ENCODE measurements at places on chromosomes 11 and 22. TPM values are rescaled to one million over a fixed set of nuclear protein-coding genes. Genes with fewer than 3 reads are reported as not detected.

CDC42EP1 gene
- 30.4 TPM for total RNA-seq

ZNRF3 gene
- 23.1 TPM for total RNA-seq

POTEH gene
- total RNA-seq, result not detected

UCP3 gene
- 2.4 TPM for total RNA-seq

PEX16 gene
- 26.7 TPM for total RNA-seq

ROBO4 gene
- not detected for total RNA-seq

MACROD1 gene
- 22.3 TPM for total RNA-seq

SHANK2 gene
- total RNA-seq, result 49.4 TPM

APOBEC3A gene
- total RNA-seq, result 0.67 TPM

CARD10 gene
- 9.9 TPM for total RNA-seq

OR8B12 gene
- total RNA-seq, result not detected

GRM5 gene
- total RNA-seq, result 0.17 TPM

GRCh38 chr11:9008661-9009060 is 4.9 kb upstream of the NRIP3 start:
- DNase-seq, result no peak

- DNase-seq, result no peak
These were observed 112.8 kb downstream of the TRPC6 start for GRCh38 chr11:101470881-101471520.

- DNase-seq, result no peak
These were observed 97.8 kb downstream of the ME3 start for GRCh38 chr11:86574493-86575207.

GRCh38 chr11:118843565-118843964 is 40.1 kb upstream of the CXCR5 start:
- DNase-seq, result no peak

DNA sequence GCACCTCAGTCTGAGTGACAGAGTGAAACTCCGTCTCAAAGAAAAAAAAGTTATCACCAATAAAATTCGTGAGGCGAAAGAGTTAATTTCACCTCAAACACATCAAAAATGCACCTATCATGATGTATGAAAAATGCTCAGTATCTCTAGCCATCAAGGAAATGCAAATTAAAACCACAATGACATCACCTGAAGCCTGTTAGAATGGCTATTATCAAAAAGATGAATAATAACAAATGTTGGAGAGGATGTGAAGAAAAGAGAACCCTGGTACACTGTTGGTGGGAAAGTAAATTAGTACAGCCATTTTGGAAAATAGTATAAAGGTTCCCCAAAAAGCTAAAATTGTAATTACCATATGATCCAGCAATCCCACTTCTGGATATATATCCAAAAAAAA is 23.6 kb downstream of the CHEK2 start:
- DNase-seq, result no peak

DNA sequence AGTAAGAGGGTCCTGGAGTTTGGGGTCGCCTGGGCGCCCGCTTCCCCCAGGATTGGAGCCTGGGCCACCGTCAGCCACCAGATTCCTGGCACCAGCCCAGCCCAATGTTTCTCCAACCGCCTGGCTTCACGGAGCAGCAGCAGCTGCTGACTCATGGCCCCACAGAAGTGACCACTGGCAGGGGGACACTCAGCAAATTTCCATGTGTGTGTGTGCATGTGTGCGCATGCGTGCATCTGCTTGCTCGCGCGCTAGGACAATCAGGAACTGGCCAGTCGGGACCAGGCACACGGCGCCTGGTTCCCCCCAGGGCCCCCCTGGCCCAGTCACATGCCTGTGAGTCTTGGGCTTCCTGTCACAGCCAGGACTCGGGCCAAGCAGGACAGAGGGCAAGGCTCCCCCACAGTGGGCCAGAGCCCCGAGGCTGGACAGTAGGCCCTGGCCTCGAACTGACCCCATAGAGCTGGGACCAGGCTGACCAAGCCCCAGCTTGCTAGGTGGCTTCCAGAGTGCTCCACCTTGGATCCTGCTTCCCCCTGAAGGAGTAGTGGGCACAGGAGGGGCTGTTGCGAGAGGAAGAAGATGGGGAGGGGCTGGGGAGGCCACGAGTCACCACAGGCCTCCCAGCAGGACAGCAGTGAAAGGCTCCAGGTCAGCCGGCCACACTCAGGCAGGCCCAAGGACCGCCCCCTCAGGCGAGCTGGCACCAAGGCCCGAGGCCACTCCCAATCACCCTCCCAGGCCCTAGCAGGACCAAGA is 3.2 kb downstream of the CTSD start:
- DNase-seq, result no peak

GRCh38 chr11:118979434-118979833 is 7.9 kb downstream of the FOXR1 start:
- no peak for DNase-seq

GRCh38 chr22:22948651-22949571 is 61.3 kb downstream of the IGLL5 start:
- DNase-seq, result no peak

DNA sequence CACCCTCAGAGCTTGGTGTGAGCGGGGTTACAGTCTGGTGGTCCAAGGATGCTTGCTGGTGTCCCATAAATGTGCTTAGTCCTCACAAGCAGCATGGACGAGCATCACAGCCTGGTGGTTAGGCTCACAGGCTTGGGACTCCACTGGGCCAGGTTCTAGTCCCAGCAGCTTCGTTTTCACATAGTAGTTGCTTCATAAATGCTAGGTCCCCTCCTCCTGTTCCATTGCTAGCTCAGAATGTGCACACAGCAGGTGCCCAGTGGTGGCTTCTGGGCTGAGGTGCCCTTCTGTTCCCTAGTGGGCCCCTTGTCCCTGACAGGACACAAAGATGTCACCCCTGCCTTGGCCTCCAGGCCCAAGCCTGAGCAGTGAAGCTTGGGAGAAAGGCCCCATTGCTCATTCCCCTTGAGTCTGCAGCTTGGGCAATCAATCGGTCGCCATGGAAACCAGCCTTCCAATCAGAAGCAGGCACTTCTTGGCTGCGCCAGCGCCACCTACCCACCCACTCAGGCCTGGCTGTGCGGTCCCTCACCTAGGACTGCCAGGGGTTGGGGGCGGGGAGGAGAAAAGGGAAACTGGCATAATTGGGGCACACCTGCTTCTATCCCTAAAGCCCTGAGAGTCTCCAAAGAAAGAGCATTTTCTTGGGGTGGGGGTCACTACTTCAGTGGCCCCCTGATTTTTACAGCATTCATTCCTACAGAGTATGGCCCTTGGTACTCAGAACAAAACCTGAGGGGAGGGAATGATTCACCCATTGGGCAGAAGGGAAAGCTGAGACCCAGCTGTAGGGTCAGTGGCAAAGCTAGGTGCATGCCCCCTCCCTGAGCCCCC is 48.1 kb downstream of the CYTH4 start:
- DNase-seq, result no peak

GRCh38 chr11:103380031-103380430 is 270.8 kb downstream of the DYNC2H1 start:
- no peak for DNase-seq

GRCh38 chr22:30605449-30606110 is 1.4 kb upstream of the TCN2 start:
- no peak for DNase-seq

DNA sequence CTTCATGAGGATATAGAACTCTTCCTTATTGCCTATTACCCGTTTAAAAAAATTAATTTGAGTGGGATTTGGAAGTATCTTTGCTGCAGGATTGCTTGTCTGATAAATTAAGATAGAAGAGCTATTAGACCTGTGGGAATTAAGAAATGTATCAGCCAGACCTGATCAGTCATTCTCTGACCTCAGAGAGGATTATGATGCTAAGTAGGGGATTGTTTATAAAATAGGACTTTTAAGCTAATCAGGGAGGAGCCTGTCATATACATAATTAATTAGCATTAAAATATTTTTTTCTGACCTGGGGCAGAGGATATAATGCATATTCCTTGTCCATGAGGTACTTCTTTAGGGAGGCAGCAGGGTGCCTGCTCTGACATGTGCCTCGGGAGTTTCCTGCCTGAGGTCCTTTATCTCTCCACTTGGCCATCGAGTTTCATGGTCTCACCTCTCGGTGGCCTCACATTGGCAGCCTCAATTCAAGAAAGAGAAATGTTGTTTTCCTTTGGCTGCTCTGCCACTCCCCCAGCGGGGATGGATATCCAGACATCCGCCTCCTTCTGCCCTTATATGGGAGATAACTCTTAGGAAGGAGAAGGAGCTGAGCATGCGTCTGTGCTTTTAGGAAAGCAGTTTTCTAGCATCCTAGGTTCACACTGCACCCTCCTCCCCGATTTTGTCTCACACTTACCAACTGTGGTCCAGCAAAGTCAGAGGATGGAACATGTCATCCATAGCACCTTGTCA is 41.1 kb downstream of the DIXDC1 start:
- no peak for DNase-seq

DNA sequence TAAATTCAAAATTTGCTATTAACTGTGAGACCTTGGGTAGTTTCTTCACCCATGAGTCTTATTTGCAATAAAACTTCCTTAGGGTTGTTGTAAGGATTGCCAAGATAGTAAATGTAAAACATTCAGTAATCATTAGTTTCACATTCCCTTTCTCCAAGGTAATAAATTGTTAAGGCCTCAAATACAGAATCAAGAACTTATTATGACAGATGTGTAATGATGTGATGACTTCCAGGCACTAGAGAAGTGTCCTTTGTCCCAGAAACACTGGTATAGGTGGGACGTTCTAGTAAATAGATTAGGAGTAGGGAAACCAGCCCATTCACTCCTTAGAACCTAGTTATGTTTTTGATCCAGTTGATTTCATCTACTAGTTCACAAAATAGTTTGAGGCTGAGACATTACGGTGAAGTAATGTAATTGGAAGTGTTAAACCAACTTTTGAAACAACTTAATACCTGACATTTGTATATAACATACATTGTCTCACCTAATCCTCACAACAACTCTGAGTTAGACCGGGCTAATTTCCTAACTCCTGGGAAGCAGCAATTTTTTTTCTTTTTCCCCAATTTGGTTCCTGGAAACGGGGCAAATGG is 25.5 kb downstream of the CTNND1 start:
- DNase-seq, result no peak

GRCh38 chr22:32248276-32248675 is 6.9 kb downstream of the SLC5A4 start:
- no peak for DNase-seq

DNA sequence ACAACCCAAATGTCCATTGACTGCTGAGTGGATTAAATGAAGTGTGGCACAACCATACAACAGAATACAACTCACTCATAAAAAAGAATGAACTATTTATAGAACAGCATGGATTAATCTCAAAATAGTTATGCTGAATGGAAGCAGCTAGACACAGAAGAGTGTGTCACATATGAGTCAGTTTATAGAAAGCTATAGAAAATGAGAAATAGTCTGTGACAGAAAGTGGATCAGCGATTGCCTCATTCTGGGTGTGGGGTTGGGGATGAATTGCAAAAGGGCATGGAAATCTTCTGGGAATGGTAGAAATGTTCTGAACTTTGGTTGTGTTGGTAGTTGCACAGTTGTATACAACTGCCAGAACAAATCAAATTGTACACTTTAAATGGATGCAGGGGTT is 37.4 kb downstream of the PRR5L start:
- DNase-seq, result no peak

- DNase-seq, result no peak
These were observed 64.3 kb upstream of the PPARA start for GRCh38 chr22:46085828-46086576.

- DNase-seq, result no peak
These were observed 54.6 kb downstream of the GRIK4 start for GRCh38 chr11:120566176-120566575.

- DNase-seq, result no peak
These were observed 85.2 kb upstream of the PPARA start for GRCh38 chr22:46064966-46065666.

- DNase-seq, result no peak
These were observed 130.7 kb upstream of the RCN1 start for GRCh38 chr11:31960126-31960525.

GRCh38 chr11:64003807-64004589 is 17.8 kb downstream of the OTUB1 start:
- DNase-seq, result no peak

GRCh38 chr22:27253108-27253902 is 548.3 kb downstream of the MN1 start:
- DNase-seq, result no peak

DNA sequence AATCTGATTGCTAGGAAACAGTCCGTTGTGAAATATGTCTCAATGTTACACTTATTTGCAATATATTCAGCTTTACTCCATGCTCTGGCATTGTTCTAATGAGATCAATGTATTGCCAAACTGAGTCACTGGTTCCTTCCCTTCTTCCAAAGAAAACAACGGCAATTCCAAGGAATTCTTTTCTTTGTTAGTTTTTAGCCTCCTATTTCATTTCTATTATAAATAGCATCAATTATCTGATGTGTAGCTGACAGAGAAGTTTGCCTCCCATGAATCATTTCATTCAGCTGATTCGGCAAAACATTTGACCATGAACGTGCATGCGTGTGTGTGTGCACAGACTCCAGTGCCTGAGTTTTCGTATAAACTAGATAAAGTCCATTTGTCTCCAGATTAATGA is 346.8 kb downstream of the ETS1 start:
- no peak for DNase-seq

- no peak for DNase-seq
These were observed 3.4 kb downstream of the CAPN1 start for GRCh38 chr11:65185171-65185570.

GRCh38 chr11:11311169-11311568 is 41.9 kb downstream of the CSNK2A3 start:
- DNase-seq, result no peak

GRCh38 chr11:117248341-117248740 is 15.9 kb downstream of the RNF214 start:
- no peak for DNase-seq

DNA sequence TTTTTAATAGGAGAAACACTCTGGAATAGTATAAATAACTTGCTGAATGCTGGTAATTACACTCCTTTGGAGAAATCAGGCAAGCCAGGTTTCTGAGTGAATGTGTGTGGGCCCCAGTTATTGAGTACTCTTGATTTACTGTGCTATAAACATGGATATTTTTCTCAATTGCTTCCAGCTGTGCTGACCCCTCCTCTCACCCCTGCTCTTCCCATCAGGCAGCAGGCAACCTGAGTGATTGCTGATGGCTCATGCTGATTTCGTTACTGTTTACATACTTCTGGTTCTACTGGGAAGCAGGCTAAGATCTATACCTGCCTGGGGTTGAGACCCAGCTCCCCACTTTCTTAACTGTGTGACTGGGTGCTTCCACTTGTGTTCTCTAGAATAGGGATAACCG is 68.5 kb downstream of the DHCR7 start:
- no peak for DNase-seq

Measured in type B pancreatic cell (in vitro differentiated cells).